ENCODE measurements at places on chromosomes 13 and 19.

- DNase-seq = no peak
Observed at GRCh38 chr13:22618002-22618401, 562.8 kb upstream of the SGCG start.

DNA sequence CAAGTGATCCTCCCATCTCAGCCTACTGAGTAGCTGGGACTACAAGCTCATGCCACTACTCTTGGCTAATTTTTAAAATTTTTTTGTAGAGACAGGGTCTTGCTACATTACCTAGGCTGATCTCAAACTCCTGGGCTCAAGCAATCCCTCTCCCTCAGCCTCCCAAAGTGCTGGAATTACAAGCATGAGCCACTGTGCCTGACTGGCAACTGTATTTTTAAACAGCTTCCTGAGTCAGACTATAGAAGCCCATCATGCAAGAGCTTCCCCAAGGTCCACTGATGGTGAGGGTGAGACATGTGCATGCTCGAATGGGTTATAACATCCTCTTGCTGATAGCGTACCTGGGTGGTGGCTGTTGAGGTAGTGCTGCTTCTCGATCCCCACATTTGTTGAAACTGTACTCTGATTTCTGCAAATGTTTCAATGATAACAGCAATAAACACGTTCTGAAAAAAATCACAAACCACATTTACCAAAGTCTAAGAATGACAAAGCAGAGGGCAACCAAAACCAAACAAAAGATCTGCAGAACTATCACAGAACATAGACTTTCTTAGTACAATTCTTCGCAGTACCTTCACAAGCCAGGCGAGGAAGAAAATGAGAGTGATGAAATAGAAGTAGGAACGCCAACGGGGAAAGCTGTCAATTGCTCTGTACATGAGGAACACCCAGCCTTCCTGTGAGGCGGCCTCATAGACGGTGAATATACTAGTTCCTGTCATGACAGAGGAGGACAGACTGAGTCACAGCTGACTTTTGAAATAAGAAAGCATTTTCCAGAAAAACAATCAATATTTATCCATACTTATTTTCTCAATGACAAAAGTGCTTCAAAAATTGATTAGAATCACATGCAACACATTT lies 124.4 kb downstream of the NALCN start:
- no peak for DNase-seq

DNA sequence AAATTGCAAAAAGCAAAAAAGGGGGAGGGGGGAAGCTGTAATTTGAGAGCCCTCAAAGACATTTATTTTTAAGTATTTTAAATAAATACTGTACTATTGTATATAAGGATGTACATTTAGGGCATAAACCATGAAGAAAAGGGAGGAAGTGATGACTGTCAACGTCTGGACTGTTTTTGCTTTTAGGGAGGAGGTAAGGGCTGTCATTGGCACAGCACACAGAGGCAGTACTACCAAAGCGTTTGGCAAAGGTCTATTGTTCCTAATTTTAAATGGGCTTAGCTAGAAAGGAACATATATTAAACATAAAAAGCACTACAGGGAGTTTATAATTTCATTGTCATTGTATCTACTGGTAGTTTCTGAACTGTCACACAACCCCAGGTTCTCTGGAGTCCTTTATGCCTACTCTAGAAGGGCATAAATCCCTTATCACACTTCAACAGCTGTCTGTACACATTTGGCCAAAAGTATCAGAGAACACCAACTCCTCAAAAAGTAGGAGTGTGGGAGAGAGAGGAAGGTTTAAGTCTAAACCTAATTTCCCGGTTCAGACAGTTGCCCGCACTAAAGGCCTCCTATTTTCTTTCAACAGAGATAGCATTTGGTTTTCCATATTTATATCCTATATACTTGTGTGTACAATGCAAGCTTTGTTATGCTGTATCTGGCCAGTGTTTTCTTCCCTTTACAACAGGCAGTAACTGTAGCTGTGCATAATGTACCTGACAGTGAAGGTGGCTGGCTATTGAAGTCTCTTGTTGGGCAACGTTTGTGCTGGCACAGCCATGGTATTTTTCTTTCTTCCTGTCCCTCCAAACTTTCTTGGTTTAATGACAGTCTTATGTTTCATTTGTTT lies 406.2 kb downstream of the KLF5 start:
- DNase-seq = no peak

DNA sequence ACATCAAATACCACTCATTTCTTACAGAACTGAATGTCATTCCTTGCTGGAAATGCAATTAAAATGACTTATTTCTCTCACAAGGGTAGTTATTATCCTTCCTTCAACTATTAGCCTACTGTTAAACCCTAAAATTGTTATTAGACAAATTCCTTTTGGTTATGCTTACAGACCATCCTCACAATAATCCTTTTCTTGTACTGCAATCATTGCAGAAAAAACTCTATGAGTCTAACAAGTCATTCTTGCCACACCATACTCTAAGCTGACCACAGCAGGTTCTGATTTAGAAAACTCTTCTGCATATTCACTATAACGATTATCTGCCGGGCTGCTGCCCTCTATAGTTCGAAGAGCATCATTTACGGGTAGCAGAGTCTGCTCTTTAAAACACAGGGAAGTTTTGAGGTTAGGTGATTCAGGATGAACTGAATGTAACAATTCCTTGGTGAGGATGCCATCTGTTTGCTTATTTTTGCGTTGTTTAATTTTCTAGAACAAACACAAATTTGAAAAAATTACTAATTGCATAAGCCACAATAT lies 38.2 kb downstream of the MTMR6 start:
- peak; percentile 48 for DNase-seq

GRCh38 chr13:98504371-98504963 lies 72.4 kb downstream of the STK24 start:
- peak; percentile 81 for DNase-seq

DNA sequence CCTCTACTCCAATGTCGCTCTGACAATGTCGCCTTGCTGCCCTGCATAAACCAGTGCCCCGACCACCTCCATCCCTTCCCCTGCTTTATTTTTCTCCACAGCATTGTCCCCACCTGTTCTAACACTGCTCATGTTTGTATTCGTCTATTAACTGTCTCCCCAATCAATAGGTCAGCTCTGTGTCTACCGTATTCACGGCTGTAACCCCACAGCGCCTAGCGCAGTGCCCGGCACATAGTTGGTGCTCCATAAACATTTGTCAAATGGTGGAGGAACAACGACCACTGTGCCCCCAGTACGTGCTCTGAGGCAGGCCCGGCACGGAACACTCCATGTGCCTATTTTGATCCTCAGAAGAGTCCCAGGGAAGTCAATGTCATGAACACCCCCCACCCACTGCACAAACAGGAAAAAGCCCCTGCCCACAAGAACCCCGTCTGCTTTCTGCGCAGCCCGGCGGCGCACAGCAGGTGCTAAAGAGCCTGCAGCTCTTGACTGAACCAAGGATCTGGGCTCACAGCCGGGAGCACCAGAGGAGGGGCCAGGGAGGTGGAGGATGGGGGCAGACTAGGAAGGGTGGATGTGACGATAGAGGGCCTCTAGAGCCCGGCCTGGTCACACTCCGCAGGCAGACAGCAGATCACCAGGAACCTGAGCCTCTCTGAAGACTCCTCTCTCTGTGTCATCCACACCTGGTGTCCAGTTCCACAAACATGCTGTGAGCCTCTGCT lies 1.8 kb upstream of the CEACAM16 start:
- DNase-seq = no peak

DNA sequence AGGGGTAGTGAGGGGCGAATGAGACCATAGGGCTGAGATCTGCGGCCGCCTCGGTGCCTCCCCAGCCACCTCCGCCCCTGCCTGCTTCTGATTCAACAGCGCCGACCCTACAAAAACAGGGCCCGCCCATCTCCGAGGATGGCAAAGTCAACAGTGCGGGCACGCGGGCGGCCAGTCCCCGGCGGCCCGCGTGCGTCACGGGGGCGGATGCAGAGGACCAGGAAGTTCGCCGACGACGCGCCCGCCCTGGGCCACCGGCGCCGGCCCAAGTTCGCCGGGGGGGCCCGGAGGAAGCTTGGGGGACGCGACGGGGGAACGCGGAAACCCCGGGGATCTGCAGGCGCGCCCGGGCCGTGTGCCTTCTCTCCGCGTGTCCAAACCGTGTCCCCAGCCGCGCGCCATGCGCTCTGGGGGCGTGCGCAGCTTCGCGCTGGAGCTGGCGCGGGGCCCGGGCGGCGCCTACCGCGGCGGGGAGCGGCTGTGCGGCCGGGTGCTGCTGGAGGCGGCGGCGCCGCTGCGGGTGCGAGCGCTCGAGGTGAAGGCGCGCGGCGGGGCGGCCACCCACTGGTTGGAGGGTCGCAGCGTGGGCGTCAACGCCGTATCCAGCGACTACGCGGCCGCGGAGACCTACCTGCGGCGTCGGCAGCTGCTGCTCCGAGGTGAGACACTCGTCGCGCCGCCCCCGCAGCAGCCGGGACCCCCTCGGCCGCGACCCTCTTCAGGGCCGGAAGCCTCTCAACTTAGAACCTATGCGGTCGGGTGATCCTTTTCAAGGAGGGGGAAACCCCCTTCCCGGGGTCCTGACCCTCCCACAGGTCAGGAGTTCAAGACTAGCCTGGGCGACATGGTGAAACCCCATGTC lies 6.8 kb upstream of the ARRDC2 start:
- DNase-seq = peak; percentile 90

- DNase-seq = no peak
Observed at GRCh38 chr13:30787738-30788525, 52.6 kb downstream of the ALOX5AP start.

DNA sequence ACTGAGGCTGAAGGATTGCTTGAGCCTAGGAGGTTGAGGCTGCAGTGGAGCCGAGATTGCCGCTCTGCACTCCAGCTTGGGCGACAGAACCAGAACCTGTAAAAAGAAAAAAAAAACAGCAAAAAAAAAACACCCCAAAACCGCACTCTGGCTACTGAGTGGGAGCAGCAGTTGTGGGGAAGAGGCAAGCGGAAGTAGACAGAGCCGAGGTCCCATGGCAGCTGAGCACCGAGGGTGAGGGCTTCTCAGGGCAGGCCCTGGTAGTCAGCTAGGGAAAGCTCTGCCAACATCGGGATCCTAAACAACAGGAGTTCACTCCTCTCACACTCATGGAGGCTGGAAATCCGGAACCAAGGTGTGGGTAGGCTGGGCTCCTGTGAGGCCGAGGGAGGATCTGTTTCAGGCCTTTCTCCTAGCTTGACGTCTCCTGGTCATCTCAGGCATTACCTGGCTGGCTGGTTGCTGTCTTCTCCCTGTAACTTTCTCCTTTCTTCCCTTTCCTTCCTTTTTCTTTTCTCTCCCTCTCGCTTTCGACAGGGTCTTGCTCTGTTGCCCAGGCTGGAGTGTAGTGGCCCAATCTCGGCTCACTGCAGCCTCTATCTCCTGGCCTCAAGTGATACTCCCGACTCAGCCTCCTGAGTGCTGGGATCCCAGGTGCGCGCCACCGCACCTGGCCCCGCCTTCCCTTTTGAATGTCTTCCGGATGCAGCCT lies 15.8 kb upstream of the LATS2 start:
- DNase-seq = no peak

- no peak for DNase-seq
Observed at GRCh38 chr13:48593536-48593935, 60.2 kb upstream of the CYSLTR2 start.

DNA sequence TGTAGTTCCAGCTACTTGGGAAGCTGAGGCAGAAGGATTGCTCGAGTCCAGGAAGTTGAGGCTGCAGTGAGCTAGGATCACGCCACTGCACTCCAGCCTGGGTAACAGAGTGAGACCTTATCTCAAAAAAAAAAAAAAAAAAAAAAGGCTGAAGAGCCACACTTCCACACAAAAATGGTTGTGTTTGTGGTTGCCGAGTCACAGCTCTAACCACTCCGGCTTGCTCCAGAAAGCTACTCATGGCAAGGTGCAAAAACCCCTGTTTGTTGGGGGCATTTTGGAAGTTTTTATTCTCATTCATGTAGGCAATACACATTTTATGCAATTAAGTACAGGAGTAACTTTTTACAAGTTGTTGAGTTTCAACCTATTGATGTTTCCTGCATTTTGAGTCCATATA lies 93.5 kb downstream of the INSR start:
- peak; percentile 42 for DNase-seq

DNA sequence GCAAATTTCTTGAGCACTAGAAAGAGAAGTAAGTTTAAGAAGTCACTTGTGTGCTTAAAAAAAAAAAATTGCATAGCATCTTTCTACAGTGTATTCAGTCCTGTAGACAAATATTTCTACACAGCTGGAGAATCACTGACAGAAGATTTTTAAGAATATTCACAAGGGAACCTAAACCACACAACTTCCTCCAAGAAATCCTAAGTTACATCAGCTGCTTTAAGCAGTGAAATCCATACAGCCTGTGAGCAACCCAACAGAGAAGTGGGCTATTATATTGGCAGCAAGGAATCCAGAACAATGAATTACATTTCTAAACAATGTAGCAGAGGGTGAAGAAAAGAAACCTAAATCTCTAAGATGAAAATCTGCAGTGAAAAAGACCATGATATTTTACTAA lies 1.5 kb downstream of the DOCK9 start:
- DNase-seq = no peak

- DNase-seq = peak; percentile 66
Observed at GRCh38 chr13:33931397-33932311, 113.7 kb downstream of the RFC3 start.

- DNase-seq = no peak
Observed at GRCh38 chr19:23801803-23802202, 43.1 kb upstream of the ZNF681 start.

DNA sequence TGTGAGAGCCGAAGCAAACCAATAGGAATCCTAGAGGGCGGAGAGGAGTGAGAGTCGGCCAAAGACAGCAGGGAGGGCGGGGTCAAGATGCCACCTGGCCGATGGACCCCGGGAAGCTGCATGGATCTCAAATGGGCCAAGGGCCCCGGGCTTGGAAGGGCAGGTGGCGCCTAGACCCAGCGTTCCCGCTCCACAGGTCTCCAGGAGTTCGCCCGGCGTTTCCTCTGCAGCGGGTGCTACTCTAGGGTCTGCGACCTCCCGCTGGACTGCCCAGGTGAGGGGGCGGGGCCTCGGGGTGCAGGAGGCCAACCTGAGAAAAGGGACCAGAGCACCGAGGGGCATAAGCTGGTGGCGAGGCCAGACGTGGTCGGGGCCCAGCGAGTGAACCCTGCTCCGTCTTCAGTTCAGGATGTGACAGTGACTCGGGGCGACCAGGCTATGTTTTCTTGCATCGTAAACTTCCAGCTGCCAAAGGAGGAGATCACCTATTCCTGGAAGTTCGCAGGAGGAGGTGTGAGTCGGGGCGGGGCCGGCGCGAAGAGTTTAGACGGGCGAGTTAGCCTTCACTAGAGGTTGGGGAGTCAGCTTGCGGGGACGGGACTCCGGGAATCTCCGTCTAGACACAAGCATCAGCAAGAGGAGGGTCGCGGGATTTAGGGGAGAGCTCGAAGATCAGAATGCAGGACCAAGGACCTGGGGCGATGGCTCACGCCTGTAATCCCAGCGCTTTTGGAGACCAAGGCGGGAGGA lies 9.9 kb downstream of the SPACA6 start:
- DNase-seq = no peak

GRCh38 chr19:55353356-55353802 lies 1.1 kb downstream of the COX6B2 start:
- DNase-seq = no peak

DNA sequence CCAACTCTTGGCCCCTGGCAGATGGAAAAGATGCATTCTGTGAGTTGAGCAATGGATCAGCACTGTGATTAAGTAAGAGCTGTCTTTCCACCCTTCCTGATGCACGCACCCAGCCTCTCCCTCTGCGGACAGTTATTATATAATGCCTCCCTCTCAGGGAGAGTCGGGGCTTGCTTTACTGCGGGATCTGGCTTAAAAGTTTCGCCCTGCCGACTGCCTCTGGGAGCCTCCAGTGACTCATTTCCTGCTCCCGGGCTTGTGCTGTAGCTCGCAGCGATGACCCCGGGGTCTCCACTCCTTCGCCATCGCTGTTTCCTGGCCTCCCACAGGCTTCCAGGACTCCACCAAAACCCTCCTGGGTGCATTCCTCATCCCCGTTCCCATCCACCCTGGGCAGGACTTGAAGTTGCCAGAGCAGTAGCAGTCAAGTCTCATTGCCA lies 107.4 kb upstream of the SLC7A1 start:
- no peak for DNase-seq
